Breast epithelium (tissue), 4 donors: ENCODE measurements at places on chromosomes 7 and 10.

- H3K36me3 ChIP-seq, result no peaks in the 10 kb centered on the region
- H3K27ac ChIP-seq, result no peak overlapping the region
- H3K27me3 ChIP-seq, result no peaks in the 10 kb centered on the region
Observed at GRCh38 chr7:3575753-3576531, 274.9 kb downstream of the SDK1 start.

DNA sequence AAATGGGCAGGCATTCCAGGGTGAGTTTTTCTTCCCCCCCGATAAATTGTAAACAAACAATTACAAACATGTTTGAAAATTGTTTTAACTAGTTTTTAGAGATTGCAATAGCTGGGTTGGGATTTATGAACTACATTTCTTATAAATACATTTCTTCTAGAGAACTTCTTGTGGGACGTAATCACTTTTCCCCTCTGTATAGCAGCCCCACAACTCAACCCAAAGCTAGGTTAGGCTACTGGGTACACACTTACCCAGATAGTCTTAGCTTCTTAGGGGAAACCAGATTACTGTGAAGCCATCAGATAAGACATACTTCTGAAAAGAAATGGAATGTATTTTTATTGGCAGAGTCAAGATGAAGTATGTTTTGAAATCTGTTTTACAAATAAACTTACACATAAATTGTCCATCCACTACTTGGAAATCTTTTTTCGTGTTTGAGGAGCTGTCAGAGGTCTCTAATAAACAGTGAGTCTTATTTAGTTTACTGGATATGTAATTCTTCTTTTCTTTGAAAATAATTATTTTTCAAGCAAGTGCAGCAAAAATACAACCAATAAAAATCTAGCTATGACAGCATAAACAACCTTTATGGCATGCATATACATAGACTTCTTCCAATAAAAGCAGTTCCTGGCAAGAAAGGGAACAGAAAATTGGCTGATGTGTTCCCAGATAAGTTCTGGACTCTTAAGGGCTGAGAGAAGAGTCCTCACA, 8.0 kb upstream of the GLRX3 start:
- H3K27ac ChIP-seq, result no peak overlapping the region
- H3K27me3 ChIP-seq, result no peaks in the 10 kb centered on the region
- DNase-seq, result no peak
- no peak overlapping the region for H3K4me3 ChIP-seq

DNA sequence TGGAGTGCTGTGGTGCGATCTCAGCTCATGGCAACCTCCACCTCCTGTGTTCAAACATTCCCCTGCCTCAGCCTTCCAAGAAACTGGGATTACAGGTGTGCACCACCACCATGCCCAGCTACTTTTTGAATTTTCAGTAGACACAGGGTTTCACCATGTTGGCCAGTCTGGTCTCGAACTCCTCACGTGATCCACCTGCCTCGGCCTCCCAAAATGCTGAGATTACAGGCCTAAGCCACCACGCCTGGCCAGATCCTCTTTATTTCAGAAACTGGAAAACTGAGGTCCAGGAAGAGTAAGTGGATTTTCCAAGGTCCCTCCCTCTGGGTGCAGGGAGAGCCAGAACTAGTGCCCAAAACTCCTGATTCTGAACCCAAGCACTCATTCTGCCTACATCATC, 413.1 kb upstream of the AUTS2 start:
- H3K27ac ChIP-seq, result no peak overlapping the region
- no peak overlapping the region for H3K4me3 ChIP-seq
- no peaks in the 10 kb centered on the region for H3K36me3 ChIP-seq
- no peak for DNase-seq

DNA sequence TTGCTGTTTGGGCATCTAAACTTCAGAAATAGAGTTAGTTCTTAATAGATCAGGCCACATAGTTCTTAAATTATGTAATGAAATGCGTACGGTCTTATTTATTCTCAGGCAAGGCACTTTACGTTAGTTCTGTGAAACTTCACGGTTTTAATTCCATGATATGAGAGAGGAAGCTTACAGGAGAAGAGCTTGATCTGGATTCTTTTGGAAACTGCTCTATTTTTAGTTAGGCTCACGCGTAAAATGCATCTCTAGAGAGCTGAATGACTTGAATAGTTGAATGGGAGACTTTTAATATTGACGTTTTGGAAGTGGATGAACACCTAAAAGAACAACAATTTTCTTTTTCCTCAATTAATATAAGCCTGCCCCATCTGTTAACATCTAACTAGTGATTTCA, 71.1 kb downstream of the PRKG1 start:
- no peaks in the 10 kb centered on the region for H3K27me3 ChIP-seq
- H3K4me3 ChIP-seq, result no peak overlapping the region
- no peak for DNase-seq

DNA sequence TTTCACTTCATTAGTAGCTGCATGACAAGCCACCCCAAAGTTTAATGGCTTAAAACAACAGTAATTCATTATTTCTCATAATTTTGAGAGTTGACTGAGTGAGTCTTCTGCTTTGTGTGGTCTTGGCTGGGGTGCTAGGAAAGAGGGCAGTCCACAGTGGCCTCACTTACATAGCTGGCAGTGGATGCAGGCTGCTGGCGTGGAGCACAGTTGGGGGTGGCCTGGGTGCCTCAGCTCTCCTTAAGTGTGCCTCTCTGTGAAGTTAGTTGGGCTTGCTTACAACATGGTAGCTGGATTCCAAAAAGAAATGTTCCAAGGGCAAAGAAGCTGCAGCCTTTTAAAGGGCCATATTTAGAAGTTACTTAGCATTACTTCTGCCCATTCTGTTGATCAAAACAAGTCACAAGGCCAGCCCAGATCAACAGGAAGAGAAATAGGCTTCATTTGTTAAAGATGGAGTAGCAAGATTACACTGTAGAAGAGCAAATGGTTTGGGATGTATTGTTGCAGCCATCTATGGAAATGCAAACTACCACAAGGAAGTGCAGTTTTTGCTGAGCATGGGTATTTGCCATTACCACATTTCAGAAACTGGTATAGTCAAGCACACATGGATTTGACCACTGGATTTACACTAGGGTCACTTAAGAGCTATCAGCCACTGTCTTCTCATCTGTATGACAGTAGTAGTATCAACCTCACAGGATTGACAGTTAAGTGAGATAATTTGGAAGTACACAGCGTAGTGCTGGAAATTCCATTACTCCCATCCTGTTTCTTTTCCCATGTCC, 33.6 kb downstream of the ZEB1 start:
- no peak overlapping the region for H3K4me3 ChIP-seq
- H3K36me3 ChIP-seq, result no peaks in the 10 kb centered on the region
- no peaks in the 10 kb centered on the region for H3K4me1 ChIP-seq
- no peak overlapping the region for H3K27ac ChIP-seq
- DNase-seq, result no peak

GRCh38 chr7:36171503-36171902, 18.4 kb downstream of the EEPD1 start:
- no peak overlapping the region for H3K27ac ChIP-seq
- no peaks in the 10 kb centered on the region for H3K27me3 ChIP-seq
- no peak for DNase-seq
- H3K4me3 ChIP-seq, result no peak overlapping the region
- H3K4me1 ChIP-seq, result no peaks in the 10 kb centered on the region

- no peaks in the 10 kb centered on the region for H3K36me3 ChIP-seq
- no peak for DNase-seq
- H3K4me3 ChIP-seq, result no peak overlapping the region
- H3K27me3 ChIP-seq, result no peaks in the 10 kb centered on the region
- no peak overlapping the region for H3K27ac ChIP-seq
Observed at GRCh38 chr10:31644931-31645633, 283.5 kb downstream of the ARHGAP12 start.

- peak overlapping the region; percentile 17 for H3K27ac ChIP-seq
- no peak overlapping the region for H3K4me3 ChIP-seq
- H3K4me1 ChIP-seq, result no peaks in the 10 kb centered on the region
- DNase-seq, result no peak
- H3K36me3 ChIP-seq, result no peaks in the 10 kb centered on the region
- H3K27me3 ChIP-seq, result no peaks in the 10 kb centered on the region
Observed at GRCh38 chr10:43417950-43418768, 9.2 kb upstream of the HNRNPF start.

- H3K36me3 ChIP-seq, result no peaks in the 10 kb centered on the region
- no peaks in the 10 kb centered on the region for H3K27me3 ChIP-seq
Observed at GRCh38 chr10:71074176-71074755, 138.1 kb upstream of the UNC5B start.

DNA sequence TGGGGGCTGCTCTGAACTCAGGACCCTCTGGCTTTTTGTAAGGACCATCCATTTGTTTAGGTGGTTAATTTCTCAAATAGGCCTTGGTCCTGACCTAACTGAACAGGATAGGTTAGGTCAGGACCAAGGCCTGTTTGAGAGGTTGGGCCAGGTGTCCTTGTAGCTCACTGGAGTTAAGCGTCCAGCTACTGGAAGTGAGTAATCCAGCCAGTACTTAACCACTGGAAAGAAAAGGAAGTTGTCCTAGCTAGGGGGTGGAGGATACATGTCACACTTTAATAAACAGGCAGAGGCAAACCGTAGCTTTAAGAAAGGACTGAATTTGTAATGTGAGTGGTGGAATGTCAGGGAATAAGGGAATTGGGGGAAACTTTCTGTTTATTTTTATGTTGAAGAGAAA, 96.0 kb downstream of the GPR85 start:
- no peaks in the 10 kb centered on the region for H3K4me1 ChIP-seq
- no peak overlapping the region for H3K27ac ChIP-seq
- no peaks in the 10 kb centered on the region for H3K36me3 ChIP-seq

GRCh38 chr10:6348096-6348874, 145.6 kb downstream of the PFKFB3 start:
- peak; percentile 48 for DNase-seq
- no peaks in the 10 kb centered on the region for H3K4me1 ChIP-seq
- H3K4me3 ChIP-seq, result no peak overlapping the region
- H3K36me3 ChIP-seq, result no peaks in the 10 kb centered on the region

- peaks cover 3% of the 10 kb centered on the region for H3K27me3 ChIP-seq
- DNase-seq, result no peak
- H3K36me3 ChIP-seq, result no peaks in the 10 kb centered on the region
- H3K27ac ChIP-seq, result no peak overlapping the region
- no peaks in the 10 kb centered on the region for H3K4me1 ChIP-seq
- H3K4me3 ChIP-seq, result no peak overlapping the region
Observed at GRCh38 chr10:130498934-130499333, 362.7 kb downstream of the GLRX3 start.

DNA sequence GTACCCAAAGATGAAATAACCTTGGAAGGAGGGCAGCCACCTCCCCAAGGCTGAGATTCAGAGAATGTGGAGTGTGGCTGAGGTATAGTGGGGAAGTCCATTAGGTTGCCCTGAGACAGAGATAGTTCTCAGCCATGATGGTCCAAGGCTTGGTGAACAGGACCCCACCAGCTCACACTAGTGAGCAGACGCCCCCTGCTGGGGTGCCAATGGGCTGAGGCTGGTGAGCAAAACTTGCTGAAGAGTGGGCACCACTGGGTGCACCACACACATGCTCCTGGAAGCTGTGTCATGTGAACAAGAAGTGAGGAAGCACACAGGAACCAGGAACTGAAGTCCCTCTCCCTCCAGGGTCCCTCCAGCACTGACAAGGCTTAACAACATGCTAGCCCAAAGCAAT, 8.9 kb downstream of the FBXL13 start:
- H3K4me3 ChIP-seq, result no peak overlapping the region
- no peak for DNase-seq
- no peak overlapping the region for H3K27ac ChIP-seq
- no peaks in the 10 kb centered on the region for H3K36me3 ChIP-seq

- no peaks in the 10 kb centered on the region for H3K27me3 ChIP-seq
- H3K27ac ChIP-seq, result no peak overlapping the region
- H3K36me3 ChIP-seq, result no peaks in the 10 kb centered on the region
- no peak overlapping the region for H3K4me3 ChIP-seq
- H3K4me1 ChIP-seq, result no peaks in the 10 kb centered on the region
Observed at GRCh38 chr7:9945131-9945530, 1028.5 kb upstream of the PHF14 start.

DNA sequence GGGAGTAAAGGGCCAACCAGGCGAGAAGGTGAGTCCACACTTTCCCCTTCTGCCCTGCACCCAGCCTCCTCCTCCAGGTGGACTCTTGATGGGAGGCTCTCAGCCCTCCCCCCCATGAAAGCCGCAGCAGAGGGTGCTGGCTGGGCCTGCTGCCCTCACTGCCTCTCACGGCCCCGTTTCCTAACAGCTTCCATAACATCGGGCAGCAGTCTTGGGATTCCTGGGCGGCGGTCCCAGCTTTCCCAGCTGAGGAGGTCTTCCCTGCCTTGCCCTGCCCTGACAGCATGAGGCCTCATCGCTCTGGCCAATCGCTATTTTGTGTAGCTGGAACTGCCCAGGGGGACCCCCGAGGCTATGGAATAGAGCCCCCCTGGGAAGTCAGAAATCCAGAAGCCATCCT, 76.3 kb downstream of the COL13A1 start:
- no peak overlapping the region for H3K27ac ChIP-seq
- no peaks in the 10 kb centered on the region for H3K36me3 ChIP-seq
- no peaks in the 10 kb centered on the region for H3K4me1 ChIP-seq
